ENCODE measurements at places on chromosomes 4 and X.

- DNase-seq: no peak
These were observed 143.1 kb downstream of the C4orf33 start for GRCh38 chr4:129239088-129239487.

DNA sequence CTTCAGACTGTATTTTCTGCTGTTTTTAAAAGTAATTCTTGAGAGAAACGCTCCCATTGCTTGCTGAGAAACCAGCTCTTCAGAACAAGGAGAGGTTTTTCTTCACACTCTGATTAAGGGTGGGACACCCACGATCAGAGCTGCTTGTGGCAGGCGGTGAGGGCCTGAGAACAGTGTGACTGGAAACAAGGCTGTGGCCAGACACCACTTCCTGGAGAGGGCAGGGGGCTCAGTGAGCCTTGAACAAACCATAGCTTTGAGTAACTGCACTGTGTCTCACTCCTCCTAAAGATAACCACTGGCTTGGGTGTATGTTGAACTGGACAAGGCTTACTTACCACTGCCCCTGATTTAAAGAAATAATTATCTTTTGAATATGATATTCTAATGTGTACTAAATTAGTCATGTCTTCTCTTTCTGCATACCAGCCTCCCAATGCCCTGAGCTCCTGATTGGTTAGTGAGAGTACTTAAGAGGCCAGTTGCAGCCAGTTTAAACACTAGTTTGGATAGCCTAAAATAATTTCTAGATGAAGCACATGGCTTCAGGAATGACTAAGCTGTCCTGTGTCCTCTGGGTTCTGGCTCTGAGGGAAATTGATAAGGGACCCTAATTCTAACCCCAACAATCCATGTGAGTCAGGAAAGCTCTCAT is 3.7 kb upstream of the GPR82 start:
- no peak for DNase-seq

DNA sequence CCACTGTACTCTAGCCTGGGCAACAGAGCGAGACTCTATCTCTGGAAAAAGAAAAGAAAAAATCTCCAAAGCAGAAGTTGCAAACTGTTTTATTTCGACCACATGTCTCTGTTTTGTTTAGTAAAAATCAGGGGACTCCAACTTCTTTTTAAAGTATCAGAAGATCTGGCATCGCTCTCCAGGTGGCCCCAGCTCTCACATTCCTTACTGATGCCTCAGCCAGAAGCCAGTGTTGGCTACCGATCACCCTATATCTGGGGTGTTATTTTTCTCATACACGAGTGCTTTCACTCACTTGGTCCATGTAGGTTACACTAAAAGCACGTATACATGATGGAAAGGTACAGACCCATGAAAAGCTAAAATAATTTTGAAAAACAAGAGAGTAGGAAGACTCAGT is 8.3 kb downstream of the MPP1 start:
- no peak for DNase-seq

DNA sequence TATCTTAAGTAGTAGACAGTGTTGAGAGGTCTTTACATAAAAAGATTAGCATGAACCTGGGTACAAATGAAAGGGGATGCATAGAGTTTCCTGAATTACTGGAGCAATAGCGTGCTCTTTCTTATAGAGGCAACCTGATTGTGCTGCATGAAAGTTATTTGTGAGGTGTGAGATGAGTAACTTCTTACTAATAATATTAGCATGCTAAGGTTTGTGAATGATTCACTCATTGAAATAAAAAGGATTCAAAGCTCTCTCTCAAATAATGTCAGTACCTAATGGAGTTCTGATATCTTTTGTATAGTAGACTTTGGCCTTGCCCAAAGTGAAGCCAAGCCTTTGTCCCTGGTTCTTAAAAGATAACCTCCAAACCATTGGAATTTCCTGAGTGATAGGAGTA is 131.0 kb upstream of the CXXC4 start:
- DNase-seq: no peak

GRCh38 chr4:112284662-112285411 is 867 bp downstream of the TIFA start:
- DNase-seq: no peak

GRCh38 chr4:143188136-143189088 is 3.7 kb downstream of the USP38 start:
- DNase-seq: no peak

DNA sequence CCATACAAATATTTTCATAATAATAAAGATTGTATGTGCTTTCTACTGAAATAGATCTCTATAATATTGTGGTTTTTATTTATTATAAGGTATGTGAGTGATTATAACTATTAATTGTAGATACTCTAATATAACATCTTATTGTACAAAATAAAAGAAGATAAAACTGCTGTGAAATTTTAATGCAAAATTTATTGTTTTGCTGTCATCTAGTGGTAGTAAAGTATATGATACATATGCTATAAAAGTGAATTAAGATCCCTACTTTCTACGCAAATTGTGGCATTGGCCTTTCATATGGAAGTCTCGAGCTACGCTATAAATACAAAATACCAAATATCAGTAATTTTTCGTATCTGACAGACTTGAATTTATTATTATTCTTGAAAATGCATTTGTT is 19.3 kb downstream of the YIPF7 start:
- DNase-seq: no peak

GRCh38 chr4:113077575-113077974 is 28.1 kb downstream of the ANK2 start:
- DNase-seq: no peak

GRCh38 chr4:107548211-107548905 is 171.7 kb downstream of the PAPSS1 start:
- no peak for DNase-seq

DNA sequence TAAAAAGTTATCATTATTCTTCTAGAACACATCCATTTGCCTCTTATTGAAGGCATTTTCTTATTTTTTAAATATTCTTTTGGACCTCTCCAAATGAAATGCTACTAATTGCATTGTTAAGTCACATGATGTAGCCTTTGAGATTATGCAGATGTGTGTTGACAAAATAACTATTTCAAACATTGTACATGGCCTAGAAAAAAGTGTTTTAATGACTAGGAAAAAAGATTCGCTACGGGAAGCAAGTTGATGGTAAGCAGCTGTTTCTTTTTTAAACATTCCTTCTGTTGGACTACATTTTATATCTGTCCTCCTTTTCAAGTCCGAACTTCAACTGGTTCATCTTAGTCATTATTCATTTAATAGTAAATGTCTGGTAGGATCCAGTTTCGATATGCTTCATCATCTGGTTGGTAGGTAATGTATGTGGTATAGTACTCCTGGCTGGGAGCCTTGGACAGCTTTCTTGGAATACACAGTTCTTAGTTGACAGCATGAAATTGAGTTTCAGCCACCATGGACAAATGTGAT is 34.3 kb upstream of the GUCY1A1 start:
- no peak for DNase-seq

GRCh38 chr4:34010751-34011519 is 2233.4 kb downstream of the ARAP2 start:
- DNase-seq: no peak

DNA sequence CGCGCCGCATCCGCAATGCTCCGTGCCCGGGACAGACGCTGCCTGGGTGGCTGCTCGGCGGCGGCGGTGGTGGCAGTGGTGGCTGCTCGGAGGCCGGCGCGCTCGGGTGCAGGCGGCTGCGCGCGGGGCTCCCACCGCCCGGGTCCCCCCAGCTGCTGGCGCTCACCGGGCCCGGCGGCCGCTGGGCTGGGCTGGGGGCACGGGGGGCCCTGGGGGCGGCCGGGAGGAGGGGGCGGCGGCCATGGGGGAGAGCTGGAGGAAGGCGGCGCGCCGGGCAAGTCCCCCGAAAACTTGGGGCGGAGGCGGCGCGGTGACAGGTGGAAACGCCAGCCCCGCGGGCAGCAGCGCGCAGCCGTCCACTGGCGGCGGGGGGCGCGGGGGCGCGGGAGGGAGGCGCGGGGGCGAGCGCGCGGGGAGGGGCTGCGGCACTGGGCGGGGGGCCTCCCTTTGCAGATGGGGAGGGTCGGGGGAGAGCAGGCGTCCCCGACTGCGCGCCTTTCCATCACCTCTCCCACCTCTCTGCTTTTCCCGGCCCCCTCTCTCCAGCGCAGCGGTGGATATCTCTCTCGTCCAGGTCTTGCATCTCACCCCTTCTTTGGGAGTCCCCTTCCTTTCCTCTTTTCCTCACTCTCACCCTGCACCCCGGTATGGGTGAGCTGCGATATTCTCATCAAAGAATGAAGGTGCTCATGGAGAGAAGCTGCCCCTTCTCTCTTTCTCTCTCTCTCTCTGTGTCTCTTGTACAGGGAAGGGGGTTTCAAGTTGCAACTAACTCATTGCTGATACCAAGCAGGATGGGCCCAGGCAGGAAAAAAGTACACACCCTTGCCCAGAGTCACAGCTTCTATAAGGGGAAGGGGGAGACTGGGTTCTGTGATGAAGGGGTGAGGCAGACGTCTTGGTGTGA is 83.7 kb upstream of the DHRSX start:
- no peak for DNase-seq

GRCh38 chr4:86894455-86894854 is 2.2 kb upstream of the C4orf36 start:
- no peak for DNase-seq

DNA sequence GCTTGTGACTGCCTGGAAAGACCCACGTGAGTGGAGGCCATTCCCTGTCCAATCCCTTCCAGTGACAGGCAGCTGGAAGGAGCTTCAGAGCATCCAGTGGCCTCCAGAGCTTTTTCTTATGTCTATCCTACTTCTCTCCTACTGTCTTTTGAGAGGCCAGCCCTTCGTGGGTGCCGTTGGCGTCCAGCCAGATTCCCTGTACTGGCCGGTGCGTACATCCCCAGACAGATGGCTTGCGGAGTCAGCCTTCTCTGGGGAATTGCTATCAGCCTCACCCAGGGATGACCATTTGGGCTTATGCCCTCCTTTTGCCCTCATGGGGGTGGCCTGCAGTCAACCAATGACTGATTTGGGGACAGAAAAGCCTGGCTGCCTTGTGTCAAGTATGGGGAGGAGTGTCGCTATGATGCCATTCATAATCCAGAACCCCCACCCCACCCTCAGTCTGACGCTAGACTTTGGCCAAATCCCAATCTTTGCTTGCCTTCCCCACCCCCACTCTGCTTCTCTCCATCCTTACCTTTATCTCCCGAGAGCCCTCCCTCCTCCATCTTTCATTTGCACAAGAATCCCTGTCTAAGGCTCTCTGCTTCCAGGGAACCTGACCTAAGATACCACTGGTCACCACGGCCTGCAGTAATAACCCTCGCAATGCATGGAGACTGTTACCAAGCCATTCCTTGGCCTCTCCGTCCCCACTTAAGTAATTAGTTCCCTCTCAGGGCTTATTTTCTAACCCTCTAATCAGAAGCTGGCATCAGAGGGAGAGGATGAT is 150.3 kb upstream of the BCOR start:
- no peak for DNase-seq

- DNase-seq: no peak
These were observed 19.3 kb downstream of the JAKMIP1 start for GRCh38 chr4:6180841-6181631.

DNA sequence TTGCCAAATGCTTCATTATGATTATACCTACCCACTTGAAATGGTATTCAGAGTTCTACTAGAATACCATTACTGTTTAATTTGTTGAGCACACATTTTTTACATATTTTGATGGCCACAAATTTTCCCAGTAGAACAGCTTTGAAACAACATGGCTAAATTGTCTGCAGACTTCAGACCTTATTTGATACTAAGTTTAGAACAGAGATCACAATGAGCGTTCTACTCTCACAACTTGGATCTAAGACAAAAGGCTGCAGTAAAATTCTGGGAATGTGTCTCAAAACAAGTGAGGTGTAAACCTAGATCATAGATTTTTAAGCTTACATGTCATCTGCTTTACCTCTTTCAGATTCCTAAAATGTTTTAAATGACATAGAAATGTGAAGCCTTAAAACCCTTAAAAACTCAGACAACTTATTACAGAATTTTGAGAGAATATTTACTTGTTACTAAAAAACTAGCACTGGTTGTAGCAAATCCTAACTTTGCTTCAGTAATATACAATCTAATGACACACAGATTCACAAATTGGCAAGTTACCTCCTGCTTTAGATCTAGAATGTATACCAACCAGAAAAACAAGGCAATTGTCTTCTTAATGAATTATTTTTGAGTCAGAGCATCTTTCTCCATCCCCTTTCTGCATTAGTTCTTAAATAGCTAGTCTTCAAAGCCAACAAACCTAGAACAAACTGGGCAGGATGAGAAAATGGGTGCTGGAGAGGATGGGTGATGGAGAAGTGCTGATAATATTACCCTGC is 243.3 kb downstream of the SLC7A11 start:
- no peak for DNase-seq

DNA sequence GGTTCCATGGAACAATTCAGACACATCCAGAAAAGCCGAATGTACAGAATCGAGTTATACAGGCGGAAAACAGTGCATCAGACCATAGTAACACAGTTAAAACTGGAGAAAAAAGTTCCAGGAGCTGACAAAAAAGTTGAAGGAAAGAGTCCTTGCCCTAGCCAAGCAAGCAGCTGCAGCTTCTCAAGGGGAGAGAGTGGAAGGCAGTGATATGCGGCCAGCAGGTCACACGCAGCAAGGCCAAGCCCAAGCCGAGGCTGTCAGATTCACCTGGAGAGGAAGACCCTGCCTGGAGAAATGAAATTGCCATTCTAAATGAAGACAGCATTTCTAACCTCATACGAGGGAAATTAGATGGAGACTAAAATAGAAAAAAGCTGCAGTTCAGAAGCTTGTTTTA is 55.8 kb downstream of the RGS12 start:
- DNase-seq: no peak

DNA sequence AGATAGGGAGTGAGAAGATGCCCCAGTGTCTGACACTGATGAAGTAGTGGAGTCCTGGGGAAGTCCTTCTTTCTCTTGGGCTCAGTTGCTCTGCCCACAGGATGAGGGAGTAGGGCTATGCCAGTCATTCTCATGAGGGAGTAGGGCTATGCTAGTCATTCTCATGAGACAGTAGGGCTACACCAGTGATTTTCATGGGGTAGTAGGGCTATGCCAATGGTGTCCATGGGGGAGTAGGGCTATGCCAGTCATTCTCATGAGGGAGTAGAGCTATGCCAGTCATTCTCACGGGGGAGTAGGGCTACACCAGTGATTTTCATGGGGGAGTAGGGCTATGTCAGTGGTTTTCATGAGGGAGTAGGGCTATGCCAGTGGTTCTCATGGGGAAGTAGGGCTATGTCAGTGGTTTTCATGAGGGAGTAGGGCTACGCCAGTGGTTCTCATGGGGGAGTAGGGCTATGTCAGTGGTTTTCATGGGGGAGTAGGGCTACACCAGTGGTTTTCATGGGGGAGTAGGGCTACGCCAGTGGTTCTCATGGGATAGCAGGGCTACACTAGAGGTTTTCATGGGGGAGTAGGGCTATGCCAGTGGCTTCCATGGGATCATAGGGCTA is 43.3 kb upstream of the SOD3 start:
- DNase-seq: no peak

GRCh38 chr4:87392183-87392582 is 1.2 kb upstream of the HSD17B11 start:
- no peak for DNase-seq

DNA sequence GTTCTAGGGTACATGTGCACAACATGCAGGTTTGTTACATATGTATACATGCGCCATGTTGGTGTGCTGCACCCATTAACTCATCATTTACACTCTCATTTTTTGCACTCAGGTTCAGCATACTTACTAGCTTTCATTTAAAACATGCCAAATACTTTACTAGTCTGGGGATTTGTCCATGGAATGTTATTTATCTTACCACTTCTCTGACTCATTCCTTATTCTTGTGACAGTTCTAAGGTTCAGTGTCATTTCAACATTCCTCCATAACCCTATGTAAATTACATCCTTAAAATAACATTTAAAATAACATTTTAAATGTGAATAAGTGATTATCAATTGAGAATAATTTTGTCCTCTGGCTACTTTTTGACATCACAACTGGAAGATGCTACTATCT is 19.5 kb upstream of the SYTL5 start:
- no peak for DNase-seq

- DNase-seq: no peak
These were observed 74.4 kb downstream of the OTC start for GRCh38 chrX:38426785-38427184.
